ENCODE measurements at places on chromosomes 1 and 21. TPM values are rescaled to one million over a fixed set of nuclear protein-coding genes. Genes with fewer than 3 reads are reported as not detected.

- H3K4me3 ChIP-seq = no peak overlapping the region
- H3K4me1 ChIP-seq = no peaks in the 10 kb centered on the region
- no peaks in the 10 kb centered on the region for H3K27me3 ChIP-seq
- H3K27ac ChIP-seq = no peak overlapping the region
- H3K36me3 ChIP-seq = no peaks in the 10 kb centered on the region
- DNase-seq = no peak
Observed at GRCh38 chr1:224058303-224058702, 55.6 kb upstream of the FBXO28 start.

DNA sequence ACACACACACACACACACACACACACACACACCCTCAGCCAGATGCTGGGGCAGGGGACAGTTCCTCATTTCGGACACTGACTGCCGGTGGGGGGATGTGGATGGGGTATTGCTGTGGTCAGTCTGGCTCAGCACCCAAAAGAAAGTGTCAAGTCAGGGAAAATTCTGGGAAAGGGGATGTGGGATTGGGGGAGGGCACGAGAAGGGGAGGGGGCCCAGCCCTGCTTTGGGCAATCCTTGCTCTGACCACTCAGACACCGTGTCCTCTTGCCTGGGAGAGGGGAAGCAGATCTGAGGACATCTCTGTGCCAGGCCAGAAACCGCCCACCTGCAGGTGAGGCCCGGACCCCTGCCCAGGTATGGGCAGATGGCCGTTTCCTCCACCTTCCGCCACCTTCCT lies at the start of gene C1QC:
C1QC (plus strand) TSS at position 253 of the 400 bp plus-strand sequence. CDS start 391 bp downstream, outside the sequence.
- no peak within 1 kb of the TSS for H3K27ac ChIP-seq
- H3K4me3 ChIP-seq = no peak within 1 kb of the TSS
- no peak for DNase-seq

DNA sequence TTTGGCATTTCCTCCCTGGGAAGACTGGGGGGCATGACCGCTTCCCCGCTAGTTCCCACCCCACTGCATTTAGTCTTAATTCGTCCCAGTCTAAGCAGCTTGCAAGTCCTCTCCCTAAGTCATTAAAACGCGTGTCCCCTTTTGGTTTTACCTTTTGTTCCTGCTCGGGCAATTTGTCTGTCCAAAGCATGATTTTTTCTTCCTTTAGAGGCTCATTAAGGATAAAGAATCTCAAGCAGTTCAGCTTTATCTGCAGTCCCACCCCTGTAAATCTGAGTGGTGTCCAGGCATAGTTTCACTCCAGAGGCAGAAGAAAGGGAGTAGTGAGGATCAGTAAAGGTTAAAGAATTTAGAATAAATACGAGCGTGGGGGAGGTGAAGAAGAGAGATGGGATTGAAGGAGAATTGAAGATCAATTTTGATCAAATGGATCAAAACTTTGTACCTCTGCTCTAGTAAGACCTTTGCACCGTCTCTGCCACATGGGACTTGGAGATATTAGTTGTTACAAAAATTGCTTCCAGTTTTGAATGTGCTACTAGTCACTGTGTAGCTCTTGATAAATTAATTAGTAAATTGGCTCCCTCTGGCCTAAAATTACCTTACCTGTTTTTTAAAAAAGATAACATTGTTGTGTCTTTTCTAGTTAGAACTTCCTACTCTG lies 989 bp upstream of the ETV3 start:
- peak overlapping the region; percentile 95 for H3K27ac ChIP-seq
- H3K36me3 ChIP-seq = peaks cover 32% of the 10 kb centered on the region
- H3K4me1 ChIP-seq = peaks cover 68% of the 10 kb centered on the region
- no peaks in the 10 kb centered on the region for H3K27me3 ChIP-seq
- no peak for DNase-seq

DNA sequence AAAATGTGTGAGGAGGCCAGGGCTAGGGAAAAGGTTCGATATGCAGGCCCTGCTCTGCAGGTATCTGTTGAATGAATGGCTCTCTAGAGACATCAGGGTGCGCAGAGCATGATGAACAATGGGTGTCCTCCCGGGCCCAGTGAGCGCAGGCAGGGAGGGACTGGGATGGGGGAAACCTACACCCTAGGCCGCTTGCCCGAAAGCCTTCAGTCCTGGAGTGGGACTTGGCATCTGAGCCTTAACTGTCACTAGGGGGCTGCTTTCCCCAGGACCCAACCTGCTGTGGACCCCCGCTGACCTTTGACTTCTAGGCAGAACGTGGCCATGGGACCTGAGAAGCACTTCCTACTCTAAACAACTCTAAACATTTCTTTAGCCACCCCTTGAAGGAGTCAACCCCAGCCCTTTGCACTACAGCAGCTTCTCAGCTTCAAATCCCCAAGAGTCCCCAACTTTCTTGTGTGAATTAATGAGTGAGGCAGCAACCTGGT lies 444 bp upstream of the MAP3K6 start:
- peaks cover 30% of the 10 kb centered on the region for H3K4me1 ChIP-seq
- no peak for DNase-seq
- no peaks in the 10 kb centered on the region for H3K36me3 ChIP-seq
- peak overlapping the region; percentile 59 for H3K4me3 ChIP-seq
- no peak overlapping the region for H3K27ac ChIP-seq

- H3K4me3 ChIP-seq = no peak overlapping the region
- H3K36me3 ChIP-seq = no peaks in the 10 kb centered on the region
- peaks cover 19% of the 10 kb centered on the region for H3K27me3 ChIP-seq
- H3K27ac ChIP-seq = no peak overlapping the region
- H3K4me1 ChIP-seq = no peaks in the 10 kb centered on the region
Observed at GRCh38 chr1:181603735-181604410, 120.6 kb downstream of the CACNA1E start.

- no peaks in the 10 kb centered on the region for H3K4me1 ChIP-seq
- no peak for DNase-seq
- H3K36me3 ChIP-seq = peaks cover 2% of the 10 kb centered on the region
- no peak overlapping the region for H3K4me3 ChIP-seq
Observed at GRCh38 chr1:174724219-174724618, 275.5 kb upstream of the CACYBP start.

- DNase-seq = no peak
- no peaks in the 10 kb centered on the region for H3K36me3 ChIP-seq
- H3K4me3 ChIP-seq = no peak overlapping the region
Observed at GRCh38 chr1:9150582-9151327, 21.9 kb upstream of the GPR157 start.

Gene FAM163A
- not detected for total RNA-seq

Gene FGR
- not detected for total RNA-seq

Gene CCDC27
- total RNA-seq = not detected

Gene CFAP107
- not detected for total RNA-seq

Gene DNMT3L
- not detected for total RNA-seq
